AML-193 (cell line): ENCODE measurements at places on chromosomes 7 and 10.
A peak's percentile ranks its signal among the peaks of the same experiment; 100 is the strongest.

DNA sequence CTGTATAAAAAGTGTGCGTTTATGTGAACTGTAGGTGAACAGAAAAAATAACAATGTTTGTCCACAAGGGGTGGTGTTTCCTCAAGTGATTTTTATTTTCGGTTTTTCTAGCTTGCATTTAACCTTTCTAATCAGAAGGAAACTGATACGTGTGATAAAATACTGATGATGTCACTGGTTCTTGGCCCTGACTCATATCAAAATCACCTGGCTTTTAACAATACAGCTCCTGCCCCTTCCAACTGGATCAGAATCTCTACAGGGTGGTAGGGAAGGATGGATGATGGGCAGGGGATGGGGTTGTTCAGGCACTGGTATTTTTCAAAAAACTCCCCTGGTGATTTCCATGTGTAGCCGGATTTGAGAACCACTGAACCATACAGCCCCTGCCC is 10.9 kb downstream of the NPFFR1 start:
- peak; percentile 39 for DNase-seq

DNA sequence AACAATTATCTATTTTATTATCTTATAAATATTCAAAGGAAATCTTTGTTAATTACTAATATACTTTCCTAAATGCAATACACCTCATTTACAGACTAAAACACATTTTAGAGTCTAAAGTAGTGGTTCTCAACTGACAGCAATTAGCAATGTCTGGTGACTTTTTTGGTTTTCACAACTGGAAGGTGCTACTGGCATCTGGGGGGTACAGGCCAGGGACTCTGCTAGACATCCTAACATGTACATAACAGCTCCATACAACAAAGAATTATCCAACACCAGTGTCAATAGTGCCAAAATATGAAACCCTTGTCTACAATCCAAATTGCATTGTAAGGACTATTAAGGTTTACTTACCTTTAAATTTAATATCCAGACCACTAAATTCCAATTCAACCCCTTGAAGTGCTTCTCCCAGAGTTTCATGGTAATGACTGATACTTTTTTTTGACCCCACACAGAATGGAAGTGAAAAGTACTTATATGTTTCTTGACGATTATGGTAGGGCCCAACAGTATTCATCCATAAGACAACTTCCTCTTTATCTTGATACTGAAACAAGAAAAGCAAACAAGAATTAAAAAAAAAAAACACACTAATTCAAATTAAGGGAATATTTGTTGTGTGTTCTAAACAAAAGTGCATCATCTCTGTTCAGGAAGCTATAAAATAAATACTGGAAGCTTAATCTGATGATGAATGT is 10.4 kb downstream of the TM9SF3 start:
- no peak for DNase-seq

GRCh38 chr10:73017955-73018480 is 63.4 kb upstream of the PLA2G12B start:
- DNase-seq: no peak

GRCh38 chr7:29095631-29096445 is 50.5 kb downstream of the CPVL start:
- DNase-seq: no peak

GRCh38 chr10:52469970-52470705 is 156.1 kb downstream of the DKK1 start:
- DNase-seq: no peak

GRCh38 chr10:28965937-28966336 is 288.6 kb downstream of the BAMBI start:
- no peak for DNase-seq
